Epithelial cell of esophagus (primary cell): ENCODE measurements at places on chromosomes 16 and 17.

GRCh38 chr17:77356690-77357201, 216.0 kb downstream of the SEC14L1 start:
- no peak for DNase-seq

DNA sequence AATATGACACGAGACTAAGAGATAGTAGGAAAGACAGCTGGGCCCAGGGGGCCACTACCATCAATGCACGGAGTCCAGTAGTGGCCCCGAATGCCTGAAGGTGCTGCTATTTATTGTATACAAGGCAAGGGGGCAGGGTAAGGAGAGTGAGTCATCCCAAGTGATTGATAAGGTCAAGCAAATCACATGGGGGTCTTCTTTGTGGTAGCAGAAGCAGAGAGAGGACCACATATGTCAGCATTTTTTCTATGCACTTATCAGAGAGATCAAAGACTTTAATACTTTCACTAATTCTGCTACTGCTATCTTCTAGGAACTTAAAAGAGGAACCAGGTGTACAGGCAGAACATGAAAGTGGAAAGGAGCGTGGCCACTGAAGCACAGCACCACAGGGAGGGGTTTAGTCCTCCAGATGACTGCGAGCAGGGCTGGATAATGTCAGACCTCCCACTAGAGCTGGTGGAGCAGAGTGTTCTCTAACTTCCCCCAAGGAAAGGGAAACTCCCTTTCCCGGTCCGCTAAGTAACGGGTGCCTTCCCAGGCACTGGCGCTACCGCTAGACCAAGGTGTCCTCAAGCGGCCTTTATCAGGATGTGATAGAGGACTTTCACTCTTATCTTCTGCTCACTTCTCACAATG, 26.4 kb upstream of the ARL4D start:
- DNase-seq, result no peak

DNA sequence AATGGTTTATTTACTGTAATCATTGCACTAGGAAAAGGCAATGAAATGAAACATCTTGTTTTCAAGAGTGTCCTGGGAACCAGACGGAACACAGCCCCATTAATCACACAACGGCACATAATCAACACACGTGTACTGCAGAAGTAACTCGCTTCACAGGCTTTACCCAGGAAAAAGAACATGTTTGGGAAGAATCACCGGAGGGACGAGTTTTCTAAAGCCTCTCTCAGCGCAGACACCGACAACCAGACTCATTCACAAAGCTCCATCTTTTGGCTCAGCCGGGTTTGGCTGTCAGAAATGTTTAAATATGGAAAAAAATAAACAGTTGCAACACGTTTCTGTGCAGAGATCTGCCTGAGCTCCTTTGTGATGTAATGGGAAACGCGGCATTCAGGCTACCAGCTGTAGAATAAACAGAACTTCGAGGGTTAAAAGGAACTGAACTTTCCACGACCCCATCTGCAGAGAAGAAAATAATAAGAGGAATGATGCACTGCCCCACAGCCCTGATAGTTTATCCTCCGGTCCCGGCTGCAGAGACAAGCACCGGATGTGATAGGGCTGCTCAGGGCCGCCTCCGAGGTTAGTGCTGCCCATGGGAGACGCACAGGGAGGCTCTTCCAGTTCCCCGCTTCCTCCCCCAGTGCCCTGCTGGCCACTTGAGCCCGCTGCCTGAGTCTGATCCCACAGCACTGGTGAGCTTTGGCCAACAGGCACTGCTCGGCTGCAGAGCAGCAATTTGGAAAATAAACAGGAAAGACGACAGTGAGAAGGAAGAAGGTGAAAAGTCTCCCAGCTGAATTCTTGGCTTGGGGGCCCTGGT, 119.8 kb downstream of the HIC1 start:
- peak; percentile 77 for DNase-seq

GRCh38 chr16:71700831-71701230, 23.7 kb downstream of the PHLPP2 start:
- no peak for DNase-seq
